ENCODE measurements at places on chromosomes 1 and 21. TPM values are rescaled to one million over a fixed set of nuclear protein-coding genes. Genes with fewer than 3 reads are reported as not detected.

DNA sequence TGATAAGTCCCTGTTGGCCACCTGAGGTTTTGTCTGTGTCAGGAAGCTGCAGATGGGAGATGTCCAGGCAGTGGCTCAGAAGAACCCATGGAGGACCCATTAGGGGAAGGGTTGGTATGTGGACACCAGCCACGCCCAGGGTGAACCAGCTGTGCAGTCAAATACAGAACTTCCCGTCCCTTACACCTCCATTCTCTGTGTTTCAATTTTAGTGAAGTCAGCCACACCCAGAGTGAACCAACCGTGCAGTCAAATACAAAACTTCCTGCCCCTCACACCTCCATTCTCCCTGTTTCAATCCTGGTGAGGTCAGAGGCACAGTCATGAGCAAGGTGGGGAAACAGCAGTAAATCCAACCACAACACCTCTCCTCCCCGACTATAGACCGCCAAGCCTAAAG lies 27.4 kb downstream of the BACE2 start:
- H3K36me3 ChIP-seq, result no peaks in the 10 kb centered on the region
- 0 out of 2 replicates have a peak, but pooled peaks cover 1% of the 10 kb centered on the region for H3K4me1 ChIP-seq
- no peak overlapping the region for H3K27ac ChIP-seq
- H3K4me3 ChIP-seq, result no peak overlapping the region
- no peak for DNase-seq

The LORICRIN gene
- not detected for total RNA-seq

The KPNA6 gene
- 50.7 TPM for total RNA-seq

The RHOC gene
- total RNA-seq, result 764 TPM

The FAM20B gene
- total RNA-seq, result 38.4 TPM
